ENCODE measurements at places on chromosomes 16 and 17.

GRCh38 chr17:31527606-31528005 is 136.1 kb downstream of the RAB11FIP4 start:
- no peak for DNase-seq

DNA sequence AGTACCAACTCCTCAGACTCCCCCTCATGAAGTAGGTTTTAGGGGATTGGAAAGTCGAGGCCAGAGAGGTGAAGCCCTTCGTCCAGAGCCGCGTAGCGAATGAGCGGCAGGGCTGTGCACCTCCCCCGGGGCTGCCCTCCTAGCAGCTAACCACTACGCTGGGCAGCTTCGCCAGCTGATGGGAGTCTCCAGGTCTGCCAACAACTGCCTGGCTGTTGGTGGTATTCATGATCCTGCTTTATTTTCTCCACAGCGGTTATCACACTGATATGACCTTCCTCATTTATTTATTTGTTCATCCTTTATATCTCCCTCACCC is 773 bp upstream of the NETO2 start:
- DNase-seq, result no peak

DNA sequence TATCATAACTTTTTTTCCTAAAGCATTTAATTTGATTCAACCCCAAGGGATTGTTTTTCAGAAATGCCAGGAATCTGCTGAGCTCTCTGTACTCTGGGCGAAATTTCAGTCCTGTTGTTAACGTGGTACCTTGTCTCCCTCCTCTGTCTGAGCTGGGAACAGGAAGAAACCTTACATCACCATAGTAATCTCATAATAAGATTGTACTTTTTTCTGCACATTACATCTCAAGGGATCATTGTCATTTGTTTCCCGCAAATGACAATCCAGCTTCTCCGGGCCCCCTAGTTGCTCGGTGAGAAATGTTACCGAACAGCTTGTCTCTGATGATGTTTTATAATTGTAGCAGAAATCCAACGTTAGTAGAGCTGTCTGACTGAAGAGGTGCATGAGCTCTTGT is 152.7 kb upstream of the ERCC4 start:
- DNase-seq, result no peak

GRCh38 chr16:70573451-70574121 is 50.0 kb downstream of the SF3B3 start:
- peak; percentile 74 for DNase-seq

DNA sequence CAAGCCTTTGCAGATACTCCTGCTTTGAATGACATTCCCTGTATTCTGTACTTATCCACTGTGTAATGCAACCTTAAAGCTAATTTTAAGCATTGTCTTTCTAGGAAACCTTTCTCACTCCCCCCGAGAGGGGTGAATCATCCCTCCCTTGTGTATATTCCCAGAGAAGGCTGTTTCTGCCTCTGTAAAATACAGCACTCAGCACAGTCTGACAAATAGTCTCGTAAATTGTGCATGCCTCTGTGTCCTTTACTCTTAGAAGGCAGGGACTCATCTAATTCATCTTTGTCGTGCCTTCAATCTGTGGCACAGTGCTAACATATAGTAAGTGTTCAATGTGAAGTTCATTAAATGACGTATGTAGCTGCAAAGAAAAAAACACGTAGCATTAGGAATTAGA is 200.7 kb downstream of the CA10 start:
- DNase-seq, result no peak
